Vagina (tissue), 2 donors: ENCODE measurements at places on chromosomes 7 and 10. TPM values are rescaled to one million over a fixed set of nuclear protein-coding genes. Genes with fewer than 3 reads are reported as not detected.
A peak's percentile ranks its signal among the peaks of the same experiment; 100 is the strongest.

DNA sequence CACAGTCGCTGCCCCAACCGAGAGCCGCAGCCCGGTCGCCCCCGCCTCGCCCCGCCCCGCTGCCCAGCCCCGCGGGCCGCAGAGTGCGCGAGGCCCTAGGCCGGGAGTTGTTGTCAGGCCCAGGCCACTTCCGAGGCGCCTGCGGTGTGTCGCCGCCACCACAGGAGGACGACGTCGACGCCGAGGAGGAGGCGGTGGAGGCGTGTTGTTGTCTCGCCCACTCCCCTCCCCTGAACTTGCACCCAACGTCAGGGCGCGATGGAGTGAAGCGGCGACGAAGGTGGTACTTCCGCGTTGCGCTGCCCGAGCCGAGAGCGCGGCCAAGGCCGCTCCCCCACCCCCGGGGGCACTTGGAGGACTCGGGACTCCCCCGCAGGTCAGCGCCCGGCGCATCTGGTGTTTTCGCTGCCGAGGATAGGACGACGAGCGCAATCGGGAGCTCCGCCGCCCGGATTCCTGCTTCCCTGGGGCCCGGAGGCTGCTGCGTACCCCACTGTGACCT is at the start of gene CDK13:
CDK13 (plus strand) TSS at position 286 of the 502 bp plus-strand sequence. CDS start 386 bp downstream, outside the sequence.
- peak within 1 kb of the TSS; percentile 69 for H3K4me3 ChIP-seq
- no peak for DNase-seq
- H3K27me3 ChIP-seq, result no peaks in the 10 kb centered on the region
- peak within 1 kb of the TSS; percentile 94 for H3K27ac ChIP-seq
- no peaks in the 10 kb centered on the region for H3K36me3 ChIP-seq

The GPR37 gene
- 0.98 TPM for total RNA-seq

DNA sequence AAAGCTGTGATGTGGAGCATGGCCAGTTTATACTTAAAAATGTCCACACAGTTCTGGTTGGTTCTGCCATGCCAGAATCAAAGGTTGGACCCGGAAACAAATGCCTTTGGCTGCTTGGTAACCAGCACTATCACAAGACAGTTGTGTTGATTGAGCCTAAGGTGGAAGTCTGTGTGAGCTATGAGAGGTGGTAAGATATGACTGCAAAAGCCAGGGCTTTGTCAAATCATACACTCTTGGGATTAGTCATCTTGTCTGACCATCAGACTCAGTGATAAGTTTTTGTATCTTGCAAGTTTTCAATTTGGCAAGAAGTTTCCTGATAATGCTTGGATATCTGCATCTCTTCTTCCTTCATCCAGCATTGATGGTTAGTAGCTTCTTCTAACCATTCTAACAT is 35.5 kb downstream of the GPR141 start:
- no peaks in the 10 kb centered on the region for H3K36me3 ChIP-seq
- no peak overlapping the region for H3K27ac ChIP-seq
- no peaks in the 10 kb centered on the region for H3K27me3 ChIP-seq
- no peak for DNase-seq
- H3K4me1 ChIP-seq, result no peaks in the 10 kb centered on the region
- H3K4me3 ChIP-seq, result no peak overlapping the region

The GRM3 gene
- not detected for total RNA-seq

The KNDC1 gene
- total RNA-seq, result 3.4 TPM

The CNNM2 gene
- 9.6 TPM for total RNA-seq
